M059J (cell line): ENCODE measurements at places on chromosomes 7 and 10.

DNA sequence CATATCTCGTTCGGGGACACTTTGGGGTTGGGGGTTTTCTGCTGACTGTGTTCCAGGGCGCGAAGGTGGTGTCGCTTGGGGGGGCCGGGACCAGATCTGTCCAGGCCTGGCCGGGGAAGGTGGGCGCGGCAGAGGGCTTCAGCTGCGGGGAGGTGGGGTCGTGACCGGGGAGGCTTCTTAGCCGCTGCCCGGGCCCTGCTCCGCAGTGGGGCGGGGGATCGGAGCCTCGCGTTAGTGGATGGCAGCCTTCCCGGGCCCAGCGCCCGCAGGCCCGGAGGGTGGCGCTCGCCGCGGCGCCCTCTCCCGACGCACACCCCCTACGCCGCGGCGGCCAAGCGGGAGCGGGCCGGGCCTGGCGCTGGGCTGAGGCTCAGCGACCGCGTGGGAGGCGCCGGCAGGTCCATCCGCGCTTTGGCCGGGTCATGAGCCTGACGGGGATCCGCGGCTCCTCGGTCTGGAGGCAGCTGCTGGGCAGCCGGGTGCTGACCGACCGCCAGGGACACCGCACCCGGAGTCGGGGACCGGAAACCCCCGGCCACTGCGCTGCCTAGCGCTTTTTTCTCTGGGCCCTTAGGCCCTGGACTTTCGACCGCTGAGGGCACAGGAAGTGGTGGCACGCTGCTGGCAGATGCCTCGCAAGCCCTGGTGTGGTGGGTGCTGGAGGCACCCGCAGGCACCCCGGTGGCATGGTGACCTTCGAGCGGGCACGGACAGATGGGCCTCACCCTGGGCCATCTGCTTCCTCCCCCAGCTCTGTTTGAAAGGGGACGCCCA is 1.2 kb downstream of the AGAP3 start:
- DNase-seq, result peak; percentile 70

- peak; percentile 64 for DNase-seq
Observed at GRCh38 chr7:121547544-121548092, 151.5 kb upstream of the FAM3C start.

- no peak for DNase-seq
Observed at GRCh38 chr7:155576416-155576815, 30.1 kb upstream of the CNPY1 start.

- DNase-seq, result no peak
Observed at GRCh38 chr7:27714831-27715444, 25.0 kb upstream of the TAX1BP1 start.

DNA sequence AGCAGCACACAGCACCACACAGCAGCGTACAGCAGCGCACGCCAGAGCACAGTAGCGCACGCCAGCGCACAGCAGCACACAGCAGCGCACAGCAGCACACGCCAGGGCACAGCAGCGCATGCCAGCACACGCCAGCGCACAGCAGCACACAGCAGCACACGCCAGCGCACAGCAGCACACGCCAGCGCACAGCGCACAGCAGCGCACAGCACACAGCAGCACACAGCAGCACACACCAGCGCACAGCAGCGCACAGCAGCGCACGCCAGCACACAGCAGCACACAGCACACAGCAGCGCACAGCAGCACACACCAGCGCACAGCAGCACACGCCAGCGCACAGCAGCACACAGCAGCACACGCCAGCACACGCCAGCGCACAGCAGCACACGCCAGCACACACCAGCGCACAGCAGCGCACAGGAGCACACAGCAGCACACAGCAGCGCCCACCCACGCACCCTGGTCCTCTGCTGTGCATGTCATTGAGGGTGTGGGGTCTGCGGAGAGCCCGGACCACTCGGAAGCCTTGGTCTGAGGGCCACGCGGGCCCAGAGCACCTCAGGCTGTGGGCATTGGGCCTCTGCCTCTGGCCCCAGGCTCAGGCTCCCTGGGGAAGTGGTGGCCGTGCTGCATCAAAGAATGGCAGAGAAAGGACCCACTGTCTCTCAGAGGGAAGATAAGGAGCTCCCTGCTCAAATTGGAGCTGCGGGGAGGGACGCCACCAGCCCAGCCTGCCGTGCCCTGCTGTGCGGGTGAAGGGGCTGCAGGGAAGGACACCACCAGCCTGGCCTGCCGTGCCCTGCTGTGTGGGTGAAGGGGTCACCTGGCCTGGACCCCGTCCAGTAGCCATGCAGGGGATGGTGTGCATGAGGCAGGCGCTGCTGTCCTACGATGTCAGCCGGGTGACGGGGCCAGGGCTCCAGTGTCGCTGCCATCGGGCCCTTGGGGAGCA is 27.5 kb upstream of the GPR146 start:
- DNase-seq, result no peak
